ENCODE measurements at places on chromosomes 11 and 22. TPM values are rescaled to one million over a fixed set of nuclear protein-coding genes. Genes with fewer than 3 reads are reported as not detected.

DNA sequence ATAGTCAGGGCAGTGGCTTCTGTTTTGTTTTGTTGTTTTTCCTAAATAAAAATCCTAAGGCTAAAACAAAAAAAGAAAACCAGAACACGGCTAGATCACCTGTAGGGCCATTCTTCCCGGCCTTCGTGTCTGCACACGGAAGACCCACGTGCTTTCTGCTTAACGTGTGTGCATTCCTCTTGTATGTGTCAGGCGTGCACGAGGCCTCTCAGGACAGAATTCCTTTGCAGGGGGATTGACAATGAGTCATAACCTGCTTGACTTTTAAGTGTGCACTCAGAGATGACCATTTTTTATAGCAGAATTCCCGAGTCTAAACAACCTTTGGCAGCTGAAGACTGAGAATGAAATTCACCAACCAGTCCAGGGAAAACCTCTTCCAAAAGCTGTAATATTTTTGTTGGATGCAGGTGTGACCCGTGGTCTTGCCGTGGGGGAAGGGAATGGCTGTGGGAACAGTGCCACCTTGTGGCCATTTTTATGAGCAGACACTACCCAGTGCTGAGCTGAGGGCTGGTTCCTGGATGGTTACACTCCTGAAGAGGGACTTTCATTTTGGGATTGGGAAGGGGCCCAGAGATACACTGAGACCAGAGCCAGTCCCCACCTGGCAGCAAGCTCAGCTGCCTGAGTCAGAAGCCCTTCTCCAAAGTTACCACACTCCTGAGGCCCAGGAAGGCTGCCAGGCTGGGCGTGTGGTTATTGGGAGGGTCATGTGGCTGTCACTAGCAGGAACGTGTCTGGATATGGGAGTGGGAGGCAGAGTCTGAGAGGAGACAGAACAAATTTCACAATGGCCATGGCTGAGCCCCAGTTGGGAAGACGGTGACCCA is 35.7 kb upstream of the DKK3 start:
- H3K4me1 ChIP-seq: peaks cover 43% of the 10 kb centered on the region
- peak; percentile 94 for DNase-seq
- H3K27me3 ChIP-seq: no peaks in the 10 kb centered on the region
- no peaks in the 10 kb centered on the region for H3K36me3 ChIP-seq
- H3K27ac ChIP-seq: peak overlapping the region; percentile 96
- H3K4me3 ChIP-seq: peak overlapping the region; percentile 37

DNA sequence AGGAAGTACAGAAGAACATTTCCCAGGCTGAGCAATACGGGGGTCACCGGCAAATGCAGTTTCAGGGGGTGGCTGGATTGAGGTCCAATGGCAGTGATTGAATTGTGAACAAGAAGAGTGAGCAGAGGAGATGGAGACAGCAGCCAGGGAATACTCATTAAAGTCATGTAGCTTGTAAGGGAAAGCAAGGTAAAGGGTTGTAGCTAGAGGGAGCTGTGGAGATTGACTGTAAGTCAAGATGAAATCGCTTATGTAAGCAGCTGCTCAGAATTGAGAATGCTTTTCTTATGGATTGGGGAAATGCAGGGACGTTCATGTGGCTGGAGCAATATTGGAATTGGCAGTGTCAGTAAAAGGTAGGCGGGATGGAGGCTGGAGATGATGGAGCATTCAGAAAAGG is 111.4 kb upstream of the TBCEL start:
- DNase-seq: peak; percentile 67
- H3K4me1 ChIP-seq: no peaks in the 10 kb centered on the region
- no peaks in the 10 kb centered on the region for H3K36me3 ChIP-seq
- peaks cover 15% of the 10 kb centered on the region for H3K27me3 ChIP-seq

DNA sequence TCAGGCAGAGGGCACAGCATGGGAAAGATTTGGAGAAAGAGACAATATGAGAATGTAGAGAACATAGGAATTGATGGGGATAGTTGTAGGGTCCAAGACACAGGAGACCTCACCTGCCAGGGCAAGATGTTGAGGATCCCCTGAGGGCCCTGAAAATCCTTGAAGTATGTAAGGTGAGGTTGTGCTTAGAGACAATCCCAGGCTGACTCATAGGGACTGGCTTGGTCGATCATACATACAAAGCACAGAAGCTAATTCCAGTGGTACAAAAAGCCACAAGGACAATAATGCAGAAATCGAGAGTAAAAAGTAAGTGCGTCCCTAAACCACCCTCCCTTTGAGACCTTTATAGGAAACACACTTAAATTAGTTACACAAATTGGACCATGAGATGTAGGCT is 468.2 kb downstream of the MIAT start:
- H3K4me3 ChIP-seq: no peak overlapping the region
- H3K36me3 ChIP-seq: no peaks in the 10 kb centered on the region
- peaks cover 28% of the 10 kb centered on the region for H3K4me1 ChIP-seq

The UPK2 gene
- not detected for total RNA-seq

- no peak overlapping the region for H3K4me3 ChIP-seq
- H3K27me3 ChIP-seq: no peaks in the 10 kb centered on the region
- no peaks in the 10 kb centered on the region for H3K36me3 ChIP-seq
- peak overlapping the region; percentile 22 for H3K27ac ChIP-seq
Observed at GRCh38 chr11:78256962-78257361, 68.2 kb downstream of the USP35 start.

- no peak for DNase-seq
- H3K4me3 ChIP-seq: no peak overlapping the region
Observed at GRCh38 chr22:34068001-34068400, 147.7 kb upstream of the LARGE1 start.

DNA sequence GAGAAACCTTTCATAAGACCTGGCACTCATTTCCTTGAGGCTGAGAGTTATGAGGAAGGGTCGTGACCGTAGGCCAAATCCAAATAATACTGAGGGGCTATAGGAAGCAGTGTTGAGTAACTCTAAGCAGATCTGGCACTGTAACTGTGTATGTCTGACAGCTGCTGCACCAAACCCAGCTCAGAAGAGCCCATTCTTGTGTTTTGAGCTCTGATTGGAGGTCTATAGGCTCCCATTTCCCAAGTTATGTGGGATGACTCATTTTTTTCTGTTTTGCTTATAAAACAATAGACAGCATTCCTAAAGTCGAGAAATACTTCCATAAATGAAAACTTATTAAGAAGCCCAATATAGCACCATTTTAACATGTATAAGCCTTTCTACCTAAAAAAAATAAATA is 645.8 kb downstream of the DLG2 start:
- no peak for DNase-seq
- H3K27ac ChIP-seq: no peak overlapping the region
- no peaks in the 10 kb centered on the region for H3K27me3 ChIP-seq
- no peaks in the 10 kb centered on the region for H3K4me1 ChIP-seq
- H3K4me3 ChIP-seq: no peak overlapping the region
- no peaks in the 10 kb centered on the region for H3K36me3 ChIP-seq

DNA sequence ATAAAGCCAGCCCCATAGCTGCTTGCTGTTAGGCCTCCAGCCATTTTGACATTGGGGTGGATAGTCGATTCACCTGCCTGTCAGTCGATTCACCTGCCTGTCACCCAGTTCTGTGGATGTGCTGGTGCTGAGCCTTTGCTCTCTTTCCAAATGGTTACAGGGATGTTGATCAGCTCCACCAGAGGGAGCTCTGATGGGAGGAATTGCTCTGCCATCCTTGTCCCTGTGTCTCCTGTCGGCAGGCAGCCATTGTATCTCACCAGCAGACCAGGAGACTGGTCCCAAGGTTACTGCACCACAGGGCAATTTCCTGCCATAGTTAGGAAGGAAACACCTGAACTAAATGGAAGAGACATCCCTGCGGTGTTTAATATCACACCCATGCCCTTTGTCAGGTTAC is 6.1 kb downstream of the MPEG1 start:
- no peak overlapping the region for H3K4me3 ChIP-seq
- no peaks in the 10 kb centered on the region for H3K36me3 ChIP-seq
- peaks cover 17% of the 10 kb centered on the region for H3K27me3 ChIP-seq
- H3K4me1 ChIP-seq: peaks cover 18% of the 10 kb centered on the region
- peak; percentile 44 for DNase-seq

The OR8G1 gene
- total RNA-seq: not detected

DNA sequence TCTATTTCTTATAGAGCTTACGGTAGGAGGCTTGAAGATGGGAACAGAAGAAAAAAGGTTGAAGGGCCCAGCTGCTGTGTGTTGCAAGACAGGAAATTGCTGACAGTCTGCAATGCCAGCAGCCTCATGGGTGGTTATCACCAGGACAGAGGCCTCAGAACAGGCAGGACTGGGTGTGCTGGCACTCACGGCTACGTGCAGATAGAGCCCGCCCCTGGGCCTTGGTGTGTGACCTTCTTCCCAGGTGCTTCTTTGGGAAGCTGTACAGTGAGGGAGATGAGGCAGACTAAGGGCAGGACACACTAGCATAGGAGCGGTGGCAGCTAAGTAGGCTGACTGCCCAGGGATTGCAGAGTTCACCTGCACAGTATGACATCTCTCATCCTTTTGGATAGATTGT is 12.6 kb downstream of the PRAME start:
- peaks cover 8% of the 10 kb centered on the region for H3K27me3 ChIP-seq
- no peaks in the 10 kb centered on the region for H3K4me1 ChIP-seq
- no peak overlapping the region for H3K4me3 ChIP-seq
- peak; percentile 8 for DNase-seq

The CREBZF gene
- 43.8 TPM for total RNA-seq

DNA sequence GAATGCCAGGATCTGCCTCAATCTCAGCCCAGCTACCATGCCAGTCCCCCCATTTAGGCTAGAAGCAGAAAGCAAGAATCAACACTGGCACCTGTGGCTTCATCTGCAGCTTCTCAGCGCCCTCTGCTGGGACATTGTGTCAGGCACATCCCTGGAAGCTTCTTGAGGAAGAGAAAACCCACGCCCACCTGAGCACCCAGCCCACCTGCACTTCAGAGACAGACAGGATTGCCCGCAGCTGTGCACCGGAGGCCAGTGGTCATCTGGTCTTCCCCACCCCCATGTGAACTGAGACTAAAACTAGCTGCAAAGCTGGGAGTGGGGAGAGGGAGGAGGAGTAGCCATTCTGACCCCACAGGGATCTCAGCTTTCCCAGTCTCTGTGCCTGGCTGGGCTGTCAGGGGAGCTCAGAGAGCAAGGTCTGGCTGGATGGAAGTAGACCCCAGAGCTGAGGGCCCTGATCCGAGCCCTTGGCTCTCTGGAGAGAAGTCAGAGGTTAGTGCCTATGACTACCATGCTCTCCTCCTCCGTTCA is 66.8 kb downstream of the FEZ1 start:
- peaks cover 5% of the 10 kb centered on the region for H3K27me3 ChIP-seq
- no peaks in the 10 kb centered on the region for H3K36me3 ChIP-seq
- no peak overlapping the region for H3K27ac ChIP-seq
- H3K4me1 ChIP-seq: no peaks in the 10 kb centered on the region
- DNase-seq: peak; percentile 71
- H3K4me3 ChIP-seq: no peak overlapping the region

The SNX32 gene
- total RNA-seq: not detected

GRCh38 chr11:6606471-6607189 is 3.1 kb downstream of the ILK start:
- H3K27ac ChIP-seq: peak overlapping the region; percentile 63
- H3K27me3 ChIP-seq: no peaks in the 10 kb centered on the region
- peak; percentile 94 for DNase-seq
- peaks cover 32% of the 10 kb centered on the region for H3K36me3 ChIP-seq

The FOLR2 gene
- not detected for total RNA-seq

The FAM181B gene
- not detected for total RNA-seq

DNA sequence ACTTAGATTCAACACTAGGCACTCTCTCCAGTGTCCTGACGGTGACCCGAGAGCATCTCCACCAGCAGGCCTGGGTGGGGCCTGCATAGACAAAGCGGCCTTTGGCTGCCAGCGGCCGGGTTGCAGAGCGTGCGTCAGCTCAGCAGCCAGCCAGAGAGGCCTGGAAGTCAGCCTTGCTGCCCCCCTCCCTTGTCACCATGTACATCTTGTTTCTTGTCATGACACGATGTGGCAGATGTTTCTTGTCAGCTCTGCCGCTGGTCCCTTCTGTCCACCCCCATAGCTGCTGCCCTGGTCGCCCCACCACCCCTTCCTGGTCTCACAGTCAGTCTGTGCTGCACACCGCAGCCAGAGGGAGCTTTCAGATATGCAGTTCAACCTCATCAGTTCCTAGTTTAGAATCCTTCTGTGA is 33.1 kb upstream of the CBX7 start:
- H3K4me1 ChIP-seq: peaks cover 26% of the 10 kb centered on the region
- H3K4me3 ChIP-seq: no peak overlapping the region
- H3K27me3 ChIP-seq: no peaks in the 10 kb centered on the region
- DNase-seq: peak; percentile 98

DNA sequence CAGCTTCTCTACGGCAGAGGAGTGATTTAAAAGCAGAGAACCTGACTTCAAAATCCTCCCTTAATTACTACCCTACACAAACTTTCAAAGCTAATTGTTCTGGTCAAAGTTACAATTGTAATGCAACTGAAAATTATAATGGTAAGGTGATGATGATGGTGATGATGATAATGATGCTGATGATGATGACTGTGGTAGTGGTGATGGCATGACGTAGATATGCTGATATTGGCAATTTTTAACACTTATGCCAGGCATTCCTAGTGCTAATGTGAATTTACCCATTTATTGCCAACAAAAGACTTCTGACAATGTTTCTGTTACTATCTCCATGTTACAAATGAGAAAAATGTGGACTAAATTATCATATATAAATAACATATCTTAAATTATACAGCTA is 1831.1 kb downstream of the LRRC4C start:
- H3K4me1 ChIP-seq: no peaks in the 10 kb centered on the region
- no peak for DNase-seq
- H3K36me3 ChIP-seq: no peaks in the 10 kb centered on the region
- no peaks in the 10 kb centered on the region for H3K27me3 ChIP-seq
- H3K4me3 ChIP-seq: no peak overlapping the region
- no peak overlapping the region for H3K27ac ChIP-seq

The TMEM25 gene
- 4.2 TPM for total RNA-seq

The SESN3 gene
- total RNA-seq: 19.2 TPM

The ZNF214 gene
- total RNA-seq: 2.1 TPM

DNA sequence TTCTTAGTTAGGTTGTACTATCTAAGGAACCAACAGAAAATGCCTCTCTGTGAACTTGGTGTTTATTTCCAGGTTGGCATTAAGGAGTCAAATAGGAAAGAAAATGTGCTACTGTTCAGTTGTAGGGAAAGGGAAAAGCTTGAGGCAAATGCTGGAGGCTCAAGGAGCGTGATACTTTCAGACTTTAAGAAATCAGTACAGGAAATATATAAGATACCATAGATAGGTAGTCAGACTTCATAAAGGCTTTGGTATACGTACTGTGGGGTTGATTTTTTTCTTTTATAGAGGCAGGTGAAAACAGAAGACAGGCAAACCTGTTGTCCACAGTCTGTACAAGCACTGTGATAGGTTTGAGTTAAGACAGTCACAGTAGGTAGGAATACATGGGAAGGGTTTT is 30.8 kb downstream of the EP300 start:
- H3K36me3 ChIP-seq: peaks cover 25% of the 10 kb centered on the region
- H3K27ac ChIP-seq: no peak overlapping the region
- no peak overlapping the region for H3K4me3 ChIP-seq
- no peaks in the 10 kb centered on the region for H3K4me1 ChIP-seq

- DNase-seq: peak; percentile 43
- peak overlapping the region; percentile 77 for H3K4me3 ChIP-seq
- H3K36me3 ChIP-seq: no peaks in the 10 kb centered on the region
- H3K27ac ChIP-seq: no peak overlapping the region
Observed at GRCh38 chr22:37518509-37519267, 527 bp downstream of the CARD10 start.
